ENCODE measurements at places on chromosomes 1 and 21. TPM values are rescaled to one million over a fixed set of nuclear protein-coding genes. Genes with fewer than 3 reads are reported as not detected.
A peak's percentile ranks its signal among the peaks of the same experiment; 100 is the strongest.

MAGI3 gene
- total RNA-seq: 6.6 TPM

PRDM16 gene
- total RNA-seq: not detected

DNA sequence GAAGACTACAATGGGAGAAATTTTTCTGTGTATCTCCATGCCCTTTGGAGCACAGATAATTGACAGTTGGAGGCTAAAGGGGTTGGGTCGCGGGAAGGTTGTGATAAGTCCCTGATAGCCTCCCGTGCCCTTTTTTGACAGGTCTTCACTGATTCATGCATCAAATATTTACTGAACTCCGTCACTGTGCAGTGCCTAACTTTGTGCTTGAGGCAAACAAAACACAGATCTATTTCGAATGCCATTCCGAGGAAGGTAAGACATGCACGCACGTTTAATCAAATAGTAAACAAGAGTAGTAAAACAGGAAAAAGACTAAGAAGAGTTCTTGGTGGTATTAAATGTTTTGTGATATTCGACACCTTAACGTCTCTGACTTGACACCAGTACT is 494 bp upstream of the PIP5K1A start:
- DNase-seq: no peak

- no peak for DNase-seq
Measured at GRCh38 chr1:214980921-214981320, 101.6 kb upstream of the KCNK2 start.

- DNase-seq: peak; percentile 43
Measured at GRCh38 chr1:225482421-225482950, 54.6 kb upstream of the LBR start.

GSTM5 gene
- not detected for total RNA-seq

GRCh38 chr1:238404921-238405320 is 514.2 kb upstream of the ZP4 start:
- DNase-seq: no peak

OR14K1 gene
- not detected for total RNA-seq

GRCh38 chr1:76379506-76379905 is 305.0 kb downstream of the ST6GALNAC3 start:
- DNase-seq: peak; percentile 55

DNA sequence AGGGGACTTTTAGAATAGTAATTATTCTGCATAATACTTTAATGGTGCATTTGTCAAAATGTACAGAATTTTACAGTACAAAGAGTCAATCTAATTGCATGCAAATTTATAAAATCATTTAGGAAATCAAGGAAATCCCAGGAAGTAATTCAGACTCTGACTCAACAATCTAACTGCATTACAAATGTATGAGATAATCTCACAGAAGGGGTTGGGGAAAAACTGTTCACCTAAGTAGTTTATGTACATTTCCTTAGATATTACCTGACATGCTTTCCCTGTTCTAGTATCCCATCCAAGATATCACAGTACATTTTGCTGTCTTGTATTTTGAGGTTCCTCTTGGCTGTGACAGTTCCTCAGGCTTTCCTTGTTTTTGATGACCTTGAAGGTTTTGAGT is 4.7 kb downstream of the CRB1 start:
- no peak for DNase-seq

TOR1AIP1 gene
- total RNA-seq: 42.5 TPM

OR2G6 gene
- not detected for total RNA-seq

DNA sequence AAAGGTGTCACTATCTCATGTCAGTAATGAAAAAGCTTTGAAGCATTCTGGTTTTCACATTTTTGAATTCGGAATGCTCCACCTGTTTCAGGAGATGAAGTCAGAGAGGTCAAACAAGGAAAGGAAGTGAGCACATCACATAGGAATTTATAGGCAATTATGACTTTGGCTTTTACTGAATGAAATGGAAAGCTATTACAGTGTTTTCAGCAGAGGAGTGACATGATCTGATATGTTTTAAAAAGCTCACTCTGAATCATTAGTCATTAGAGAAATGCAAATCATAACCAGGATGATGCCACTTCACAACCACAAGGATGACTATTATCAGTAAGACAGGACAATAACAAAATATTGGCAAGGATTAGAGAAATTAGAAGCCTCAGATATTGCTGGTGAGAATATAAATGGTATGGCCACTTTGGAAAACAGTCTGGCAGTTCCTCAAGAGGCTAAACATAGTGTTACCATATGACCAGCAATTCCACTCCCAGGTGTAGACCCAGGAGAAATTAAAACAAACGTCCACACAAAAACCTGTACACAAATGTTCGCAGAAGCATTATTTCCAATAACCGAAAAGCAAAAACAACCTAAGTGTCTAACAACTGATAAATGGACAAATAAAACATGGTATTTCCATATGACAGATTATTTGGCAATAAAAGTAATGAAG is 7.5 kb downstream of the TAF1A start:
- DNase-seq: peak; percentile 32

DNA sequence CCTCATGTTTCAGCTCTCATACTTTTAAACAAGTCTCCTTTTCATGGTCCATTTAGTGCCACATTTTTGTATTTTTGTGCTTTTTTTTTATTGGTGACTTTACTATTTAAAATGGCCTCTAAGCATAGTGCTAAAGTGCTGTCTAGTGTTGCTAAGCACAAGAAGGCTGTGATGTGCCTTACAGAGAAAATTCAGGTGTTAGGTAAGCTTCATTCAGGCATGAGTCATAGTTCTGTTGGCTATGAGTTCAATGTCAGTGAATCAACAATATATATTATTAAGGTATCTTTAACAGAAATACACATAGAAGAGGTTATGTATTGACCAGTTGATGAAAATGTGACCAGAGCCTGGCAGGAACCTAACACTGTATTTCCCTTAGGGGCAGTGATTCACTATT is 12.8 kb upstream of the FUBP1 start:
- no peak for DNase-seq

GRCh38 chr1:228927946-228928898 is 192.9 kb downstream of the RHOU start:
- no peak for DNase-seq

DNA sequence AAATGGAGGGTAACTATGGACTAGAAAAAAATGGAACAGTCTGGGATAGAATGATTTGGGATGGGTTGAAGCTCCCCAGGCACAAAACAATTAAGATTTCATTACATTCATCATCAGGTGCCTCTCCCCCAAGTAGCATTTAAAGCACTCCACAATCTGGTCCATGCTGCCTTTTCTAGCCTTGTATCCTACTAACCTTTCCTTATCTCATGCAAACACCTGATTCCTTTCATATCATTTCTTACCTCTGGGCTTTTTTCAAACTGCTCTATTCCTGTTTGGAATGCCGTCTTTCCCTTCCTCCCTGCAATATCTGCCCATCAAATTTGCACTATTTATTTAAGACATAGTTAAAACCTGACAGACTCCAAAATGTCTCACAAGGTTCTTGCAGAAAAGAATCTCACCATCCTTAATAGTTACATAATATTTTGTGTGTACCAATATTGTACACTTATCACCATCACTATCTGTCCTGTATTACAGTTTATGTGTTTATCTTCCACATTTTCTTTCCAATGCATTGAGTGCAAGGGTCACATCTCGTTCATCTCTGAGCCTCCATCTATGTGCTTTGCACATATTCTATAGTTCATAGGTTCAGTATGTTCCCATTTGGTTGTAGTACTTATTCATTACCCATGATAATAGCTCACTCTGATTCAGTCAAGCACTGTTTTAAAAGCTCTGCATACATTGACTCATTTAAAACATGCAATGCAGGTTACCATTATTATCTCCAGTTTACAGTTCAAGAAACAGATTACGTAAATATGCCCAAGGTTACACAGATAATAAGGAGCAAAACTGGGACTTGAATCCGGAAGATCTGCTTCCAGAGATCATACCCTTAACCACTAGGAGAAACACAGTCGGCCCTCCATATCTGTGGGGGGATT is 16.1 kb upstream of the SHCBP1L start:
- no peak for DNase-seq

PAPPA2 gene
- 0.52 TPM for total RNA-seq

CDK11B gene
- total RNA-seq: 16.1 TPM

XCL1 gene
- not detected for total RNA-seq

GRCh38 chr21:40736145-40736544 is 110.8 kb downstream of the DSCAM start:
- DNase-seq: no peak

- no peak for DNase-seq
Measured at GRCh38 chr1:110262296-110262695, 52.2 kb downstream of the KCNC4 start.

DNA sequence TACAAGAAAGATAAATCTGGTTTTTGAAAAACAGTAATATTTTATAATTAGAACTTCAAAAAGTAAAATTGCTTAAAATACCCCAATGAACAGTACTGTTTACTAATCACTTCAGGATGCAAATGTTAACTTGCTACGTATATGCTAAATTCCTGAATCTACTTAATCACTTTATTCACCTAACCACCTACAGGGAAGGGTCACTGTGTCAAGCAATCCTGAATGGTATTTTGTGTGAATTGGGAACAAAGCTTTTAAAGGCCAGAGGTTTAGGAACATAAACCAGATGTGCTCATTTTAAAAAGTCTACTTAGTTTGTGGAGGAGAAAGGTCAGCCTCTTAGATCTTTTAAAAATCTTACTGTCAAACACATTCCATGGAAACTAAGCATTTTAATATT is 1143.0 kb upstream of the ADGRL2 start:
- no peak for DNase-seq

- no peak for DNase-seq
Measured at GRCh38 chr1:212440419-212440818, 7.7 kb downstream of the NENF start.

- DNase-seq: no peak
Measured at GRCh38 chr1:206006946-206007345, 3.8 kb upstream of the RAB7B start.

ATP1A2 gene
- total RNA-seq: 28.2 TPM

NT5C1A gene
- 2.3 TPM for total RNA-seq

FCRLA gene
- 0.68 TPM for total RNA-seq

DNA sequence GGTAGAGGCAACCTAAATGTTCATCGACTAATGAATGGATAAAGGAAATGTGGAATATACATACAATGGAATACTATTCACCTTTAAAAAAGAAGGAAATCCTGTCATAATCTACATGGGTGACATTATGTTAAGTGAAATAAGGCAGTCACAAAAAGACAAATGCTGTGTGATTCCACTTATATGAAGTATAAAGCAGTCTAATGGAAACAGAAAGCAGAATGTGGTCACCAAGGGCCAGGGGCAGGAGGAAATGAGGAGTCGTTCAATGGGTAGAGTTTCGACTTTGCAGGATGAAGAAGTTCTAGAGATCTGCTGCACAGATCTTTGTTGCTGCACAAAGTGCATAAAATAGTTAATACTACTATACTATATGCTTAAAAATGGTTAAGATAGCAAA is 7.8 kb downstream of the DIPK1A start:
- no peak for DNase-seq

GRCh38 chr1:106080608-106081325 is 975.7 kb upstream of the PRMT6 start:
- no peak for DNase-seq

- peak; percentile 63 for DNase-seq
Measured at GRCh38 chr1:93672069-93672468, 9.6 kb downstream of the BCAR3 start.

BGLAP gene
- total RNA-seq: 378 TPM

GRCh38 chr1:150213170-150214098 is 22.5 kb downstream of the ANP32E start:
- DNase-seq: no peak

SH2D1B gene
- total RNA-seq: not detected

BNIPL gene
- total RNA-seq: 1.4 TPM

GRCh38 chr1:197731449-197731848 is 43.8 kb downstream of the DENND1B start:
- no peak for DNase-seq

GRCh38 chr1:204887846-204888245 is 17.2 kb downstream of the NFASC start:
- DNase-seq: no peak

GRCh38 chr21:39650801-39651200 is 38.1 kb downstream of the B3GALT5 start:
- peak; percentile 80 for DNase-seq

LHX8 gene
- not detected for total RNA-seq

DNA sequence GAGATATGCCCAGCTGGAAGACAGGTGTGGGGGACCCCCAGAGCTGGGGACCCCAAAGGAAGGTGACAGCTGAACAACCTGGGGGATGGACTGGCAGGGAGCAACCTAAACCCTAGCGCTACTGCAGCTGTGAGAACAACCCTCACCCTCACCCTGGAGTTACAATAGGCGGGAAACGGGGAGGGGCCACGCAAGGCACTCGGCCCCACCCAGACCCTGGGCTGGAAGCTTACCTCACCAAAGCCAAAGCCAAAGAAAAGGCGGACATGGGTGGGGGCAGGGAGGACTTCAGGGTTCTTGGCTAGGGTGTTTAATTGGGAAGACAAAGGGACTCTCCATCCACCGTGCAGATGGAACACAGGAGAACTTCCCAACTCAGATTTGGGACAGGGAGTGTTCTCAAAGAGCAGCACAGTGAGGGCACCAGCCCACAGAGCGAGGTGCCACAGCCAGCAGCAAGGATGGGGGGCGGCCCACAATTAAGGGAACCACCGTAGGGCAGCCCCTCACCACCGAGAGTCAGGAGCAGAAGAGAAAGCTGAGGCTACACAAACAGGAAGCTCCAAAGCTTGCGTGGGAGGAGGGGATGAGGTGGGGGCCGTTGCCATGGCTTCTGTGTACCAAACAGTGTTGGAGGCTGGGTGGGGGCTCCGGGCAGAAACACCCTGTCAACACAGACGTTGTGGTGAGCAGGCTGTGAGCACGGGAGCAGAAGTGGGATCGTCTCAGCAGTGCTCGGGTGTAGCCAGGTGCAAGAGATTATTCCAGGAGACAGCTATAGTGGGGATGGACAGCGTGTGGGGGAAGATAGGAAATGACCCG is 1.9 kb downstream of the TAGLN2 start:
- peak; percentile 79 for DNase-seq

DNA sequence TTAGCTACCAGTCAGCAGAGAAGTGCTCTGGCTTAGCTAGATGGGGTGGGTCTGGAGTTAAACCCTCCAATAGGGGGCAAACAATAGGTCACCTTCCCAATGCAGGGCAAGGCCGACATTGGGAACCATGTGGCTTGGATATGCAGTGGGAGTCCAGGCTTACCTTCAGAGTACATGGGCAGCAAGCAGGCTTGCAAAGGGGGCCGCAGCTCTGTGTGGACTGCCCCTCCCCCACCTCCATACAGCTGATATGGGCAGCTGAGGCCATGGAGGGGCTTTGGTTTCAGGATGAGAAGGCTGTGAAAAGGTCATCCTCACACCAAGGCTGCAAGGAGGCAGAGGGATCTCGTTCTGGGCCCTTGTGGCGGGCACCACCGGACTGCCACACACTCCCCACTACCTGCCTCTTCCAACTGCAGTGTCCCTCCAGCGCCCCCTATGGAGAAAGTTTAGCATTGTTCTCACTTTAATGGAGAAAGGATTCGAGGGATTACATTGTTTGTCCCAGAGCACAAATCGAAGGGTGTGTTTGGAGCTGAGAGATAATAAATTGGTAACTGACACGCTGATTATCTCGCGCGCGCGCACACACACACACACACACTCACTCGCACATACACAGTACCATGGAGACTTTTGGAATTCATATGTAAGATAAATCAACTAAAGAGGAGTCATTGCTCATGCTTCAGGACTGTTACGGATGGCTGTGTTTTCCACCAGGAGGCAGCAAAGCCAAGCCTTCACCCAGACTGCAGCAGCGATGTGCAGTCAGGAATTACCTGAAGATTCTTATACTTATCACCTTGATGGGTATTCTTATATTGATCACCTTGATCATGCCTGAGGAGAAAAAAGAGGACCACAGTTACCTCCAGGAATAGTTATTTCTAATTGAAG is 7.0 kb upstream of the SMCP start:
- no peak for DNase-seq

- DNase-seq: no peak
Measured at GRCh38 chr1:182383037-182383661, 8.4 kb downstream of the GLUL start.

Measured in myocyte (in vitro differentiated cells).